Activated CD8-positive, alpha-beta memory T cell treated with anti-CD3 and anti-CD28 coated beads for 36 hours (primary cell): ENCODE measurements at places on chromosomes 12 and 14. TPM values are rescaled to one million over a fixed set of nuclear protein-coding genes. Genes with fewer than 3 reads are reported as not detected.

Gene KIF26A
- total RNA-seq = 0.27 TPM

Gene FAR2
- 7.1 TPM for total RNA-seq

Gene RAD9B
- 1.3 TPM for total RNA-seq

Gene LHX5
- total RNA-seq = not detected

Gene SIRT4
- 3.7 TPM for total RNA-seq

Gene KRT80
- not detected for total RNA-seq

Gene NPAS3
- total RNA-seq = not detected

Gene RND1
- 2.3 TPM for total RNA-seq

Gene SLCO1C1
- not detected for total RNA-seq

Gene OR6C68
- total RNA-seq = not detected

Gene IL31
- total RNA-seq = 2.0 TPM
